ENCODE measurements at places on chromosomes 4 and X.

- no peak for DNase-seq
Measured at GRCh38 chr4:177558995-177559394, 116.8 kb upstream of the AGA start.

DNA sequence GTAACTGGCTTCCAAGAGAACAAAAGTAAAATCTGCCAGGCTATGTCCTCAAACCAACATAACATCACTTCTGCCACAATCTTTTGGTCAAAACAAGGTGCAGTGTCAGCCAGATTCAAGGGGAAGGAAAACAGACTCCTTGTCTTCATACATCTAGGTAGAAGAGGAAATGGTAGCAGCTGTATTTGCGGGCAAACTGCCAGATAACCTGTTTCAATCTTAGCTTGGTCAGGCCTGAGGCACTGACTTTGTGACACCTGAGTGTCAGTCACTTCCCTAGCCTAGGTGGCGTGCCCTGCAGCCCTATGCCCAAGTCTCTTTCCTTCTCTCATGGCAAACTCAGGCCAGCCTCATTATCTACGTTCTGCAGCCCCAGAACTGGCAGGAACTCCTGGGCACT is 146.2 kb upstream of the JADE1 start:
- DNase-seq: no peak

- no peak for DNase-seq
Measured at GRCh38 chrX:134718966-134719317, 60.7 kb upstream of the PLAC1 start.

- DNase-seq: no peak
Measured at GRCh38 chrX:150258463-150259430, 104.4 kb upstream of the MAMLD1 start.

- no peak for DNase-seq
Measured at GRCh38 chrX:130055103-130055502, 55.2 kb downstream of the ELF4 start.

DNA sequence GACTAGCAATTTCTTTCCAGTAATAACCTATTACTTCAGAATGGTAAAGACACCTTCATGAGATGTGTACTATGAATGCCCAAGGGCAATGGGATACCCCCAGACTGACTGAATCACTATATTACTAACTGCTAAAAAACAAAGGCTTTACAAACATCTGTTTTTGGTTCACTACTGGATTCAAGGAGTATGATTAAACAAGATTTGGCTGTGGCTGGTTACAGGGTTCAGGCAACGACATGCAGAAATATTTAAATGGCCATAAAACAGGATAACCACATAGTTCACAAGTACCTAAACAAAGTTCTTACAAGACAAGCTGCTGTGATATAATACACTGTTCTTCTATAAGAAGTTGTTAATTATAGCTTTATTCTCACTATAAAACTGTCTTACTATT is 128.2 kb downstream of the FRYL start:
- no peak for DNase-seq

DNA sequence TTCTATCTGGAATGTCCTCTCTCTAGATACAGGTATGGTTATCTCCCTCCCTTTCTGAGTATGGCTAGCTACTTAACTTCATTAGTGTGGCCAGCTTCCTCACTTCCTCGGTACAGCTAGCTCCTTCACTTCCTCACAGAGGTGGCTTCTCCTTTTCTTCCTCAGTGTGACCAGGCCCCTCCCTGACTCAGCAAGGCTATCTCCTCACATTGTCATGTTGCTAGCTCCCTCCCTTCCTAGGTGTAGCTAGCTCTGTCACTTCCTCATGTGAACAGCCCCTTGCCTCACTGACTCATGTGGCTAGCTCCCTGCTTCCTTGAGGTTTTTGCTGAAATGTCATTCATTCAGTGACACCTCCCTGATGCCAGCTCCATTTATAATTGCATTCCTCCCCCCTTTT is 67.3 kb upstream of the DDIT4L start:
- no peak for DNase-seq

- DNase-seq: no peak
Measured at GRCh38 chr4:75781305-75781704, 56.9 kb downstream of the USO1 start.

- DNase-seq: no peak
Measured at GRCh38 chrX:22248401-22248800, 24.3 kb upstream of the CBLL2 start.

DNA sequence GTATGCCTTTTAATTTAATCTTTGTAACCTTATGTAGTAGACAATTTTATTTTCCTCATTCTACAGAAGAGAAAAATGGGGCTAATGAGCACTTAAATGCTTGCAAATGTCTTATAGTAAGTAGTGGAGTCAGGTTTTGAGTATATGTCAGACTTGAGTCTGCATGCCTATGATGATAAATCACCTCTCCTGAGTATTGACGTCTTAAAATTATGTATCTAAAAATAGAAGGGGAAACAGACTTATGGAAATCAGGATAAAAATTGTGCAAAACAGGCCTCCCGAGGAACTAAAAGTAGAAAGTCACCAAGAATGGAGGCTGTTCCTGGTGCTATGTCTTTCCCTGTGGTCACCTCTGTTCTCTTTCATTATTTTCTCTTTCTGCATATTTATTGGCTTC is 92.7 kb downstream of the STIM2 start:
- DNase-seq: no peak

DNA sequence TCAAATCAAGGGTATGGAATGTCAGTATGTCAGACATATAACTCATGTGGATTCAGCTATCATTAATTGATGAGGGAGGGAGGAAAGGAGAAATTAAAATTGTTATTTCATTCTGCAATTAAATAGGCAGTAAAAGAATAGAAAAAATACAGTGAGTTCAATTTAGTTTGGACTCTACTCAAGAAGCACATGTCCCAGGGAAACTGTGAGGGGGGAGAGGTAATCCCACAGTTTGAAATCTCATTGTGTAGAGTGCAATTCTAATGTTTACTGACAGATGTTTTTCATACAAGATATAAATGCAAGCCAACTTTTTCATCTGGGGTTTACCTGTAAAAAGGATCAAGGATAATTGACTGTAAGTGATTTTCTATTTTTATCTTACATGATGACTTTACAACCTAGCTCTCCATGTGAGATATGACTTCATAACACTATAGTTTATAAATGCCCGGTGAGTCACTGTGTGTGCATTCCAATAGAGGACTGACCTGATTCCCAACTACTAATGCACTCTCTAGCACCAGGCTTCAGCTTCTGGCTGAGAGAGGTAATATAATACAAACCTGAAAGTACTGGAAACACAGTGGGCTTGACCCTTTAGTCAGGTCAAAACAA is 35.2 kb upstream of the SCD5 start:
- no peak for DNase-seq

GRCh38 chr4:26786916-26787315 is 73.7 kb upstream of the STIM2 start:
- no peak for DNase-seq

- no peak for DNase-seq
Measured at GRCh38 chr4:112519689-112520597, 4.0 kb upstream of the NEUROG2 start.

GRCh38 chr4:3427706-3428446 is 13.9 kb upstream of the HGFAC start:
- no peak for DNase-seq

DNA sequence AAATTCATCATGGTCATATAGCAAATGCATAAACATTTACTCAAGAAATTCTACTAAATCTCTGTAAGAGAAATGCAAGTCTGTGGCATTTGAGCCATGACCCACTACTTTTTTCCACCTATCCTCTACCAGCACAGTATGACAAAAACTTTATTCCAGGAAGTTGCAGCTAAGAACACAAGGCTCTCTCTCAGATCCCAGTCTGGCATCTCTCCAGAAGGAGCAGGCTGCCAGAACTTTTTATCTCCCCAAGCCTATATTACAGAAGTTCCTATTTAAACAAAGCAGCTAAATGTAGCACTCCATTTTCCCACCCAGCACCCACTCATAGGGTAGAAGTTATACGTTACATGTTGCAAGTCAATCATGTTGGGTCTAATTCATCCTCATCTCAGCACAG is 49.3 kb upstream of the EPGN start:
- DNase-seq: no peak

DNA sequence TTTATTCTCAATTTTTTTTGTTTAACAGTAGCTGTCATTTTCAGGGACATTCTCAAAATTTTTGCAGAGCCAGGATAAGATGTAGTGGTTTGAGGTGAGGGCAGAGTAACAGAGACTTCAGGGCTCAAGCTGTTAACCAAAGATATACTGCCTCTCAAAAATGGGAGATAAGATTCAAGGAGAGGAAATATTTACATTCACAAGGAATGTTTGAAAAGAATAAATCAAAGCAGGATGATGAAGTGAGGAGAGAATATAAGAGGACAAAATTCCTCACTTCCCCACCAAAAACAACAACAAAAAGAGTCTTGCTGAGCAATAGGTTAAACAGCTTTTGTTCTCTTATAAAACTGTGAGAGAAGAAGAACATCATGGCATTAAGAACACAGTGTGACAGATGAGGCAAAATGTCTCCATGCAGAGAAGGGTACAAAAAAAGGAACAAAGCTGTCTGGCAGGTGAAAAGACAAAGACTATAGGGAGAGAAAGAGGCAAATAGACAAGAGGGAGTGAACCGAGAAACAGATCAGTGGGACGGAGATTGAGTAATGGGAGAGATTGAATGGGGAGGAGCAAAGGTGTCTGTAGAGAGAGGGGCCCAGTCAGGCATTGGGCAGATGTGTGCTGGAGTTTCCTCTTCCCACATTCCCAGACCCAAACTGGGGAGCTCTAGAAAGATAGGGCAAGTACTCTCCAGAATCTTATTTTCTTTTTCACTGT is 106.1 kb upstream of the TMEM150C start:
- no peak for DNase-seq

- DNase-seq: no peak
Measured at GRCh38 chrX:33415459-33415858, 204.1 kb upstream of the DMD start.

GRCh38 chrX:32183066-32183465 is 1028.3 kb downstream of the DMD start:
- no peak for DNase-seq
